Cortex of kidney (tissue), 1 donor: ENCODE measurements at places on chromosomes 7 and 10.

DNA sequence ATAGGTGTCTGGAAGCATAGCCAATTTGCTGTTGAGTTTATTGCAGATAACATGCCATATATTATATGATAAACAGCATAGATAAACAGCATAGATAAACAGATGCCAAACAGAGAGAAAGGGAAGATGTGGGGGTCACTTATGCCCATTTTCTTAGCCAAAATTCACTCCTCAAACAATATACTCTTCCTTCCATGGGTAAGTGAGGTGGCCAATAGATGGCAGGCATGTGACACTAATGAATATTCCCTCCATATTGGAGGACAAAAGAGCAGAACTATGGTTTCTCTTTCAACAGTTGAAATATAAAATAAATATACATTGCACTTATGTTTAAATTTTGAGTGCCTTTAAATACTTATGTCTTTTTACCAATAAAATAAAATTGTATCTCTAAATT, 1212.8 kb downstream of the REEP3 start:
- no peak for DNase-seq

GRCh38 chr10:70096705-70097420, 35.8 kb downstream of the AIFM2 start:
- DNase-seq, result no peak

GRCh38 chr7:46532571-46532970, 611.5 kb upstream of the IGFBP3 start:
- no peak for DNase-seq

DNA sequence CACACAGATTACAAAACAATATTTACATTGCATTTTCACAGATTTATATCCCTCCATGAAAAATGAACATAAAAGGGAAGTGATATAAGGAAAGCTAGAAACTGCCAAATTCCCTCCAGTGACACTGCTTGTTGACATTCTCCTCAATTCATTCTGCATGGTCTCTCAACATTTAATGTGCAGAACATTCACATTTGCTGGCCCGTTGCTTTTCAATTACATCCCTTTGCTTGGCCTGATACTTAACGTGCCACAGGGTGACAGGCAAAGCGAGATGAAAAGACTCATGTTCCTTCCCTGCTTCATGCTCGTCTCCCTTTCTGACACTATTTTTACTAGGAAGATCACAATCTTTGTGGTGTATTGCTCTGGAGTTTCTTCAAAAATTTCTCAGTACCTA, 1019.7 kb upstream of the LRRN3 start:
- no peak for DNase-seq

DNA sequence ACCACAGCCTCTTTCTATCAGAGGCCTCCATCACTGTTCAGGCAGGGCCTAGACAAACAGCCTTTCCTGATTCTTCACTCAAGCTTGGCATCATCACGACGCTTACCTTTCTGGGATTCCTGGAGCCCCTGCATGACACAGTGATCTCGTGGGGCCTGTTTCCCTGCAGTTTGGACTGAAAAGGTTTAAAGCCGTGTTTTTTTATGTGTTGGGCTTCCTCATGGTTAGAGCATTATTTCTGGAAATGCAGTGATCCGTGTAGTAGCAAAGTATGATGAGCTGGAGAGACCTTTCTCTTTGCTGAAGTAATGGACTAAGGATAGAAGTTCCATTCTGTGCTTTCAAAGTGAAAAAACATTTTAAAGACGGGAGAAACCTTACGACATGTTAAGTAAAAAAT, 169.1 kb downstream of the BMPER start:
- DNase-seq, result no peak

GRCh38 chr10:381805-382204, 246.6 kb downstream of the ZMYND11 start:
- DNase-seq, result no peak

- no peak for DNase-seq
Measured at GRCh38 chr10:132107949-132108877, 42.5 kb downstream of the JAKMIP3 start.

DNA sequence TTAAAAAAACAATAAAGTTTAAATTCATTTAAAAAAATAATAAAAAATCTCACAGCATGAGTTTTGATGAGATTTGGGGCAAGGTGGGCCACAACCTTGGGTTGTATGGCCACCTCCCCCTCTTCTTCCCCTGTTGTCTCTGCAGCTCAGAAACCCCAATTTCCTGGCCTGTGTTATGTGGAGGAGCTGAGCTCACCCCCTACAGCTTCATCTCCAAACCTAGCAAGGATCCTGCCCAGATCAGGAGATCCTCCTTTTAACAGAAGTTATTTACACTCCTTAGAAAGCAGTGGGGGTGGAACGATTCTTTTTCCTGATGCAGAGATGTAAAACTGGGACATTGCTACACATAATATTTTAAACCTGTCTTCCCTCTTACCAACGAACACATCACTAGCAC, 6.9 kb upstream of the SH2D4B start:
- DNase-seq, result no peak
